ENCODE measurements at places on chromosomes 13 and 19. TPM values are rescaled to one million over a fixed set of nuclear protein-coding genes. Genes with fewer than 3 reads are reported as not detected.

- DNase-seq, result no peak
Observed at GRCh38 chr19:13726323-13726722, 38.0 kb upstream of the MRI1 start.

Gene ZGLP1
- 3.9 TPM for total RNA-seq

DNA sequence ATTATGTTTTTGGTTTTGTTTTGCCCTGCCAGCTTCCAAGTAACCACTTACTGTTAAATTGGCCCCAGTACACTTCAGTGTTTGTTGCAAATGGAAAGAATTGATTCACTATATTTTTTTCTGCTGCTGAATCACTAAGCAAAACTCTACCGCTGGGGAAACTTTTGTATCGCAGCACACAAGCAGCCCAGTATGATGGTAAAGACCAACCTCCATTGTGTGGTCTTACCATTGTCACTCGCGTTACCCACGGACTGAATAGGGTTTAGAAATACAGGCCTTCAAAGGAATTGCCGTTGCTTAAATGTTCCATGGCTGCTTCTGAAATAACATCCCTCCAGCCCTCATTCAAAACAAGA, 7.9 kb downstream of the SPATA13 start:
- DNase-seq, result no peak

DNA sequence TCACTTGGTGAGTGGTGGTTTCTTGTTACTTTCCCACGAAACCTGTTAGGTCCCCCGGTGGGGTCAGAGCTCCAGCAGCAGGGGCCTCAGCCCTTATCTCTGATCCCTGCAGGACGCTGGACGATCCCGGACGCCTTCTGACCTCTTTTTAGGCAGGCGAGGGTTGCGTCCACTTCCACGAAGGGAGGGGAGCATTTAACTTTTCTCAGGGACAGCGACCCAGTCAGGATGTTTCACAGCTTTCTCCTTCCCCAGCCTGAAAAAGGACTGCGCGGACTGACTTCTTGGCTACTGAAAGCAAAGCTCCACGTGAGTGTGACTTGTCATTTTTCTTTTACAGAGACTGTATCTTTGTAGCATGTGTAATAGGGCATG, 692 bp downstream of the ZNF234 start:
- DNase-seq, result no peak

DNA sequence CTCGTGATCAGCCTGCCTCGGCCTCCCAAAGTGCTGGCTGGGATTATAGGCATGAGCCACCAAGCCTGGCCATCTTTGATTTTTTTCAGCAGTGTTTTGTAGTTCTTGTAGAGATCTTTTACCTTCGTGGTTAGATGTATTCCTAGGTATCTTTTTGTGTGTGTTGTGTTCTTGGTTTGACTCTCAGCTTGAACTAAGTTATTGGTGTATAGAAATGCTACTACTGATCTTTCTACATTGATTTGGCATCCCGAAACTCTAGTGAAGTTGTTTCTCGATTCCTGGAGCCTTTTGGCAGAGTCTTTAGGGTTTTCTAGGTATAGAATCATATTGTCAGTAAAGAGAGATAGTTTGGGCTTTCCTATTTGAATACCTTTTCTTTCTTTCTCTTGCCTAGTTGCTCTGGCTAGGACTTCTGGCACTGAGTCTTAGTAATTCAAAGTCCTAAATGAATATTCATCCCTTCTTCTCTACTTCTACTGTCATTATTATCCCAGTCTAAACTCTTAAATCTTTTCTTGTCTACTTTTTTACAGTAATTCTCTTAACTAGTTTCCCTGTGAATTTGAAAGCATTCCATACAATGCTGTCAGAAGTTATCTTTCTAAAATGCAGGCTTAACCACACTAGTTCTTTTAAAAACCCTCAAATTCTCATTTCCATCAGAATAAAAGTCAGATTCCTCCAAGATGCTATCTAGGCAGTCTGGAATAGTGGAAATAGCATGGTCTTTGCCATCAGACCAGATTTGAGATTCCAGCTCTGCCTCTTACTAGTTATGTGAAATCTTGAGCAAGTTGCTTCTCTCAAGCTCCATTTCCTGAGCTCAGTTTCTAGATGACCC, 7.0 kb downstream of the GPR18 start:
- no peak for DNase-seq

GRCh38 chr19:54207983-54208783, 7.5 kb downstream of the RPS9 start:
- no peak for DNase-seq

- peak; percentile 94 for DNase-seq
Observed at GRCh38 chr19:38849147-38849859, 483 bp downstream of the HNRNPL start.

DNA sequence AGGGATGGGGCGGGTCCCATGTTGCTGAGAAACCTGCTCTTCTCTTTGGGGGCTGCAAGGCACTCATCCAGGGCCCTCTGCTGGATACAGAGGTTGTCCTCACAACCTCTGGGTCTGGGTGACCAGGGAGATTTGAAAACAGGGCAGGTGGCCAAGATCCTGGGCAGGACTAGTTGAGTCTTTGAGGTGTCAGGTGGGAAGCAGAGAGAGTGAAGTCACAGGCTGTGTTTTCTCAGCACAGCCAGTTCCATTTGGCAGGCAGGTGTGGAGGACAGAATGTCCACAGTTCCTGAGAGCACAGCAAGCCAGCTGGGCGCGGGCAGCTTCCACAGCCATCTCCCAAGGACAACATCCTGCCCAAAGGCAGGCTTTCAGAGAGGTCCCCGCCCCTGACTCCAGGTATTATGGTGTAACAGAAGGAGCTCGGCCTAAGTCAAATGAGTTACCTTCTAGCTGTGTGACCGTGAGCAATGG, 118.8 kb downstream of the NUFIP1 start:
- peak; percentile 26 for DNase-seq

GRCh38 chr13:25490236-25490635, 118.5 kb downstream of the ATP8A2 start:
- no peak for DNase-seq

GRCh38 chr19:6593651-6594416, 2.9 kb upstream of the CD70 start:
- no peak for DNase-seq

- no peak for DNase-seq
Observed at GRCh38 chr19:21484631-21485030, 20.8 kb upstream of the ZNF429 start.

Gene CYP2A7
- total RNA-seq, result not detected

- no peak for DNase-seq
Observed at GRCh38 chr19:33304760-33305647, 2.7 kb upstream of the CEBPA start.

DNA sequence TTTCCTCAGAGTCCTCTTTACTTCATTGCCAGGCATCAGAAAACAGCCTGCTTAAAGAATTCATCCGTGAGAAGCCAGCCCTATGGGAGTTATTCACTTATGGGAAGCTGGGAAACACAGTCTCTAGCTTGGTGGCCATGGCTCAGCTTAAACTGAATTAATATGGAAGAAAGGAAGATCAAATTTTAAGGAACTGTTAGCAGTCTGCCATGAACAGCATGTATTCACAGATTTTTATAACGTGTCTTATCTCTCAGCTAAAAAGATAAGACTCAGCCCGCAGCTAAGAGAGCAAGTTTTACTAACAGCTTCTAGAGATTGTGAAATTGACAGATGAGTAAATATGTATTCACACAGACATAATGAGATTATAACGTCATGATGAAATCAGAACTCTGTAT, 253.7 kb upstream of the RXFP2 start:
- no peak for DNase-seq

DNA sequence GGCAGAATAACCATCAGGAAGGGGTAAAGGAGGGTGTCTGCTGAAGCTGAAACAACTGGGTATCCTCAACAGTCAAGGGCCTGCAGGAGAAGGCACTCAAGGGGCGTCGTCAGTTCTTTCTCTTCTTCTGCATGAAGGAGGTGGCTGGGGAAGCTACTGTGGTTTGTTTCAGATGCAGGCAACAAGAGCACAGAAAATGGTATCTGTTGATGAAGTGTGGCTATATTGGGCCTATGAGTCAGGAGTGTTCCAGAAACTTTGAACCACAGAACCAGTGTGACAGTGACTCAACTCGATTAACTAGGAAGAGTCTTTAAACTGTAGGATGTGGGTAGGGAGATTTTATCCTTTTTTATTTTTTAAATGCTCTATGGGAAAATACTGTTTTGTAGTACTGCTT, 686.3 kb downstream of the FGF9 start:
- DNase-seq, result no peak

Gene ZNF304
- total RNA-seq, result 5.9 TPM

Gene C5AR2
- total RNA-seq, result 1.5 TPM

- DNase-seq, result no peak
Observed at GRCh38 chr19:4403005-4403761, 743 bp downstream of the CHAF1A start.

DNA sequence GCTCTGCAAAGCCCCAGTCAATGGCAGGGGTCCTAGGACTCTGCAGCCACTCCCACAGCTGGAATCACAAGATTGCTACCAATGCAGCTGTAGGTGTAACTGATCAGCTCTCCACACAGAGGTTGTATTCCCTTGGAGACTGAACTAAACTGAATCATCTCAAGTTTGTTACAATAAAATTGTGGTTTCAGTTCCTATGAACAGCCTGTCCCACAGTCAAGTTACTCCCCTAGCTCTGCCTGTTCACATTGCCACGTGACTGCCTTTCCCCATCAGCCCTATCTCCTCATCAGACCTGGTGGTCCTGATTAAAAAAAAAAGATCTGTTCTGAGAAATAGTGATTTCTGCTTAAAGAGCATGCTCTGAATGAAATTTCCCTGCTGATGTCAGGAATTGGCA, 287.9 kb upstream of the NBEA start:
- no peak for DNase-seq

- DNase-seq, result no peak
Observed at GRCh38 chr13:114315074-114315785, 927 bp downstream of the CHAMP1 start.

GRCh38 chr13:72694314-72694713, 33.1 kb downstream of the MZT1 start:
- DNase-seq, result no peak

DNA sequence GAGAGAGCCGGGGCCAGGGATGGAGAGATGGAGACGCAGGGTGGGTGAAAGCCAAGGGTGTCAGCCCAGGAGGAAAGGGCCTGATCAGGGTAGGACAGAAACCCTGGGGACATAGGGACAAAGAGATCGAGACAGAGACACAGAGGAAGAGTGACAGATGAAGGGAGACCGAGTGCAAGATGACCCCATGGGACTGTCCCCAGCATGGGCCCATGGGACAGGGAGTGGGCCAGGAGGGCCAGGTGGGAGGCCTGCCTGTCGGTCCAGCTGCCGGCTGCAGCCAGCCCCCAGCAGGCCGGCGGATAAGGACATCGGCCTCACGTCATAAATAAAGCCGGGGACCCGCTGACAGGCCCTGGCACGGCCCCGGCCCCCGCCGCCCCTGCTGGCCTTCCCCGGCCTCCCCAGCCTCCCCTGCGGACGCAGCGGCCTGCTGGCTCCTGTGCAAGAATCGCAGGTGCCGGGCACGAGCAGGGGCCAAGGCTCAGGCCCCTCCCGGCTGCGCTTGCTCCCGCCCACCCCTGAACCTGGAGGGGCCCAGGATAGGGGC, 6.3 kb downstream of the REX1BD start:
- DNase-seq, result no peak

Gene PSG6
- total RNA-seq, result not detected

DNA sequence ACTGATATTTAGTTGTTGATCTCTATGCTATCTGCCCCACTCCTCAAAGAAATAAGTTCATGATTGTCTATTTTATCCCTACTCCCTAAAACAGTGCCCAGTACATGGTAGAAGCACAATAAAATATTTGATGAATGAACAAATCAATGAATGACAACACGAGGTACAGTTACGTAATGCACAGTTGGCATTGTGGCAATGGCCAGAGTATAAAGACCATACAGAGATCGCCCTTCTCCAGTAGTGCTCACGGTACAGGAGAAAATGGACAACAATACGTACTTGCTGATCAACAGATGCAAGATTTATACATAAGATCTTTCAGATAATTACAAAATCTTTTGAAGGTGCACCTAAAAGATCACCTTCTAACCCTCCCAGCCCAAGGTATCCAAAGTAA, 225.4 kb downstream of the KLF12 start:
- DNase-seq, result no peak

GRCh38 chr19:50490991-50491472, 14.4 kb upstream of the GARIN5A start:
- DNase-seq, result no peak

DNA sequence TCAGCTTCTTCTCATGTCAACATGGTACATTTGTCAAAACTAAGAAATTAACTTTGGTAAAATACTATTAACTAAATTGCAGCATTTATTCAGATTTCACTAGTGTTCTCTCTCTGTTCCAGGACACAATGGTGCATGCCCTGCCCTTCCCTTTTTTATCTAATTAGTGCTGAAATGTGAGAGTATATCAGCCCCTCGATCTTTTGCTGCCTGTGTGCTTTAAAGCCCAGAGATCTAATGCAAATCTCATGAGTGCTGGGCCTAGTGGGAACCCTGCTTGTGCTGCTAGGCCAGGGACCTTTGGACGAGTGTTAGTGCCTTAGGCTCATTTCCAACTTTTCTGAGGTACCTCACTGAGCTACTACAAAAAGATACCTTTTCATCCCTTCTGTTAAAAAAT, 221.1 kb upstream of the EDNRB start:
- DNase-seq, result no peak

Gene UQCRFS1
- 14.1 TPM for total RNA-seq

Gene CNOT3
- 30.3 TPM for total RNA-seq

GRCh38 chr13:48731957-48732569, 78.3 kb downstream of the CYSLTR2 start:
- no peak for DNase-seq

Gene EDNRB
- 19.4 TPM for total RNA-seq

GRCh38 chr13:46839399-46839798, 42.4 kb upstream of the ESD start:
- no peak for DNase-seq

Gene ZNF221
- 7.3 TPM for total RNA-seq

Gene STARD13
- total RNA-seq, result 52.7 TPM

DNA sequence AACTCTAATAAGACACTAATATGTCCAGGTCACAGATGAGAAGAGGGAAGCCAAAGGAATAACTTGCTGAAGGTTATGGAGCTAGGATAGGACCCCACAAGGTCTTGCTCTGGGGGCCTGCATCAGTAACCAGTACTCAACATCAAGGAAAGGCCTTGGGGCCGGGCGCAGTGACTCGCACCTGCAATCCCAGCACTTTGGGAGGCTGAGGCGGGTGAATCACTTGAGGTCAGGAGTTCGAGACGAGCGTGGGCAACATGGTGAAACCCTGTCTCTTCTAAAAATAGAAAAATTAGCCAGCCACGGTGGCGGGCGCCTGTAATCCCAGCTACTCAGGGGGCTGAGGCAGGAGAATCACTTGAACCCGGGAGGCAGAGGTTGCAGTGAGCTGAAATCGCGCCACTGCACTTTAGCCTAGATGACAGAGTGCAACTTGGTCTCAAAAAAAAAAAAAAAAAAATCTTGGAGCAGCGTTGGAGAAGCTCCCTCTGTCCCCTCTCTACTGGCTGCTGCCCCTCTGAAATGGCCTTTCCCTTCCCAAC, 1.8 kb downstream of the LONP1 start:
- no peak for DNase-seq

Gene XAB2
- total RNA-seq, result 52.9 TPM

- no peak for DNase-seq
Observed at GRCh38 chr13:80862456-80862855, 521.5 kb upstream of the SPRY2 start.

Gene FFAR2
- total RNA-seq, result not detected

Gene ZNF524
- total RNA-seq, result 23.1 TPM

GRCh38 chr19:55084416-55084815, 8.7 kb downstream of the EPS8L1 start:
- DNase-seq, result no peak

Gene NPAS1
- total RNA-seq, result 0.42 TPM

- no peak for DNase-seq
Observed at GRCh38 chr13:23642110-23642509, 71.9 kb downstream of the TNFRSF19 start.

Gene CPB2
- total RNA-seq, result not detected

Gene TNFAIP8L1
- total RNA-seq, result 8.7 TPM
